Stimulated activated CD8-positive, alpha-beta memory T cell treated with anti-CD3 and anti-CD28 coated beads, Interleukin-4, amount 100 ng/mL, for 24 hours (primary cell): ENCODE measurements at places on chromosomes 3 and 15.

DNA sequence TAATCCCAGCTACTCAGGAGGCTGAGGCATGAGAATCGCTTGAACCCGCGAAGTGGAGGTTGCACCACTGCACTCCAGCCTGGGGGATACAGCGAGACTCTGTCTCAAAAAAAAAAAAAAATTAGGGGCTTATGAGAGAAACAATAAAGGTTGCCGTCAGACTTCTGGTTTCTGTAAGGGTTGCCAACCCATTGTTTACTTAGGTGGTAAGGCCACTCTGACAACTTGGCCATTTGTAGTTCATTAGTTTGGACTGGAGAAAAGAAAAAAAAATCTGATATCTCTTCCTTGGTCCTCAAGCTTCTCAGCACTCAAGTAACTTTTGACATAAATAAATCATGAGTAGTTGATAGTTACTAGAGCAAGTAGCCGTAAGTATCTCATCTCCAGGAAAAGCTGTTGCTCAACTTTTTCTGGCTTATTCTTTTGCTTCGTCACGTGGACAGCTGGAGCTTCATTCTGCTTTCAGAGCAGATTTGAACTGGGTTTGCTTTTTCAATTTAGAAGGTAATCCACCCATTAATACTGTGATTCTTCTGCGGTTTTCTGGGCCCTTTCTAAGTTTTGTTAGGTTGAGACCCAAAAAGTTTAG lies 9.4 kb downstream of the SNX1 start:
- no peak for DNase-seq

DNA sequence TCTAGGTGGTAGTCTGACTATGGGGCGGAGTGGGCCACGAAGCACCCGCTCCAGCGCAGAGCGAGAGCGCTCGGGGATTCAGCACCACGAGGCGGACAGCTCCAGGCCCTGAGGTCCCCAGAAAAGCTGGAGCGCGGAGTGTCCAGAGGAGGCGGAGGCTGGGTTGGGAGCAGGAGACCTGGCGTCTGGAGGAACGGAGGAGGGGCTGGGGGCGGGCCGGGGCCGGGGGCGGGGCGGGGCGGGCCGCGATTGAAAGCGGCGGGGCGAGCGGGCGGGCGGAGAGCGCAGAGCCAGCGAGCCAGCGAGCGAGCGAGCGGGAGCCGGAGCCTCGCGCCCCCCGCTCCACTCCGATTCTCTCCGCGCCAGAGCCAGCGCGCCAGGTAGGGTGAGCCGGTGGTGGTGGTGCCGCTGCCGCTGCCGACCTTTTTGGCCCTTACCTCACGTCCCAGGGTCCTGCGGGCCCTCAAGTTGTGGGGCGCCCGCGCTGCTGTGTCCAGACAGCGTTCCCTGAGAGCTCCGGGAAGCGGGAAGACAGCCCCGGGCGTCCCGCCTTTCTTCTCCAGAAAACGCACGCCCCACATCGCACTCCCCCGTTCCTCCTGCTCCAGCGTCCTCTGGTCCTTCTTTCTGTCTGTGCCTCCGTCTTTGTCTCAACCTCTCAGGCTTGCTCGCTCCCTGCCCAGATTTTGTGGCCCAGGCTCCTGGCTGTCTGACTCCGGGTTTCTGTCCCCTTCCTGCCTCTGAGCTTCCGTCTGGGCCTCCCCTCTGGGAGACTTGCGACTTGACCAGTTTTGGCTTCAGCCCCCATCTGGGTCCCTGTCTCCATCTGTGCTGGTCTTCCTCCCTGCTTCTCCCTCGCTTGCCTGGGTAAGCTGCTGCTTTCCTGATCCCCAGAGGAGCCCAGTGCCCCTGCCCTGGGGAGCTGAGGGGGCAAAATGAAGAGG lies at the start of gene GRM2:
Gene GRM2 (plus strand): TSS at position 281 of the 944 bp plus-strand sequence. CDS start 1,916 bp downstream, outside the sequence.
- DNase-seq = no peak

DNA sequence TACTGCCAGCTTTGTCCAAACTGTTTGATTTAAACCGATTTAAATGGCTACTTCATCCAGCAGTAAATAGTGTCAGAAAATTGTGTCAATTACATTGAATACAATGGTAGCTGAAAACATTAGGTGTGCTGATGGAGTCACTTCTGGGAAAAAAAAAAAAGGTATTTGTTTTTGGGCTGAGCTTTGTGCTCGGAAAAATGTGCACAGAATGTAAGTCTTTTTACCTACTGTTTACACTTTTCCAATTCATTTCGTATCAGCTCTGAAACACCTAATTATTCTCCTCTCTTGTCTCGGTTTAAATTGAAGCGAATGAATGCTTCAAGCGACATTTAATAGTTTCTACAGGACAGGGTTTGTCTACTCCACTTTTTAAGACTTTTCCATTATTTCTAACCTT lies 1078.4 kb downstream of the ROBO1 start:
- DNase-seq = no peak

DNA sequence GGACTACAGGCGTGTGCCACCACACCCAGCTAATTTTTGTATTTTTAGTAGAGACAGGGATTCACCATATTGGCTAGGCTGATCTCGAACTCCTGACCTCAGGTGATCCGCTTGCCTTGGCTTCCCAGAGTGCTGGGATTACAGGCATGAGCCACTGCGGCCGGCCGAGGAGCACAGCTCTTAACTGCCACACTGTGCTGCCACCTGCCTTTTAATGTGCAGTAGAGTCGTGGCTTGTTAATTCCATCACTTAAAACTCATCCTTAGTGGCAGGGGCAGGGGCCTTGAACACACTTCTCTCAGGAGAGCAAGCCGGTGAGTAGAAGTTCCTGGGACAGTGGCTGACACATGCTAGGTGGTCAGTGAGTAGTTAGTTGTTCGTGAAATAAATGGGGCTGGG lies 12.5 kb downstream of the ABCF3 start:
- DNase-seq = no peak

DNA sequence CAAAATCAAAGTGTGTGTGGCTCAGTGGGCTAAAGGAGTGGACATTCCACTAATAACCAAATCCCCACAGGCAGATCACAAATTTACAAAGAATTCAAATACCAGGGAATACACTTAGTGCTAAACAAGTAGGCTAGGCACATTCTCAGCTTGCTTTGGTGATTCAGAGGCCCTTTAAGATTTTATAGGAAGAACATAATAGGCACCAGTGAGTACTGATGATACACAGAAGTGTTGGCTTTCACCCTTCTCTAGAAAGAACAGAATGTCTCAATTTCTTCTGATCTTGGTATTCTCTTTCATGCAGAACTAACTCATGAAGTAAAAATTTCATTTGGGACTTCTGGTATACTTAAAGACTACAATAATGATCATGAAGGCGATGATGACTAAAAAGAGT lies 55.0 kb downstream of the POLR2M start:
- DNase-seq = no peak

- DNase-seq = no peak
Observed at GRCh38 chr3:8983591-8983990, 20.3 kb upstream of the RAD18 start.

- DNase-seq = no peak
Observed at GRCh38 chr3:53510508-53510907, 16.1 kb downstream of the CACNA1D start.

- DNase-seq = no peak
Observed at GRCh38 chr15:64807751-64808222, 17.7 kb downstream of the PIF1 start.

GRCh38 chr3:158384019-158384418 lies 187.0 kb upstream of the MLF1 start:
- DNase-seq = no peak

GRCh38 chr3:197736010-197736490 lies 654 bp downstream of the RUBCN start:
- peak; percentile 32 for DNase-seq

DNA sequence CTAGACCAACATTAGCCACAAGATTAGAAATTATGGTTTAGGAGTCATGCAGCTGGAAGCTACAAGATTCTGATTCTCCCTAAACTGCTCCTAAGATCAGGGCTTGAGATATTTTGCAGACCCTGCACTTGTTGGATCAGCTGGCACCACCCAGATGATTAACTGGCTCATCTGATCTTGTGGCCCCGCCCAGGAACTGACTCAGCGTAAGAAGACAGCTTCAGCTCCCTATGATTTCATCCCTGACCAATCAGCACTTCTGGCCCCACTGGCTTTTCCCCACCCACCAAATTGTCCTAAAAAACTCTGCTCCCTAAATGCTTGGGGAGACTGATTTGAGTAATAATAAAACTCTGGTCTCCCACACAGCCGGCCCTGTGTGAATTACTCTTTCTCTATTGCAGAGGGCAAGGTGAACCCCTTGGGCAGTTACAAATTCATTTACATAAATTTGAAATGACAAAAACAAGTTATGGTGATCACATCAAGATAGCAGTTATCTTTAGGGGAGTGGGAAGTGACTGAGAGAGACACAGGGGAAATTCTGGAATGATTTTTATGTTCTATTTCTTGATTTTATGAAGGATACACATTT lies 76.5 kb downstream of the CD200R1L start:
- DNase-seq = peak; percentile 6

GRCh38 chr15:29289173-29289572 lies 19.6 kb upstream of the NSMCE3 start:
- DNase-seq = no peak

GRCh38 chr3:178005961-178006360 lies 530.3 kb upstream of the KCNMB2 start:
- no peak for DNase-seq

DNA sequence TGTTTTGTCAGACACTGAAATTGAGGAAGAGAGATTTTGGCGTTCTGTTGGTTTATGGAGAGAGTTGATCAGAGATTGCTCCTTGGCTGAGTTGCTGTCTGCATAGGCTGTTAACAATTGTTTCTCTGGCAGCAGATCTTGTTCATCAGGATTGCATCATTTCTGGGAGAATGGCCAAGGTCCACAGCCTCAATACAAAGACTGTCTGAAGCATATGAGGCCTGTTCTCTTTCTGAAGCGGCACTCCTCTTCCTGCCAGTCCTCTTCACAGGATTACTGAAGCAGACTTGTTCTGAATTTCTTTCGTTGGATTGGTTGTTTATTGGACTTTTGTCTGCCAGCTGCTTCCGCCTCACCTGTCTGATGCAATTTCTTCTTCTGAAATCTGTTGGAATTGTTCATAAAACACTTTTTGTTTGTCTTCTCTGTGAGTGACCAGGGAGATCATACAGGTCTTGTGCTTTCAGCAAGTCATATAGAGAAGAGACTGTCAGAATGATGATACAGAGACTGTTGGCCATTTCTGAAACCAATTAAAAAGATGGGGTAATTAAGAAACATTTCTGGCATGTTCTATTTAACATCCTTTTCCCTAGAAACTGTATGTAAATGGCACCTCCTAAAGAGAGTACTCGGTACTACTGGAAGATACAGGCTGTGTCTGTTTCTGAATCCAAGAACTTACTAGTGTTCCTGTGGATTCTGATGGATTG lies 25.5 kb downstream of the SETD5 start:
- no peak for DNase-seq

DNA sequence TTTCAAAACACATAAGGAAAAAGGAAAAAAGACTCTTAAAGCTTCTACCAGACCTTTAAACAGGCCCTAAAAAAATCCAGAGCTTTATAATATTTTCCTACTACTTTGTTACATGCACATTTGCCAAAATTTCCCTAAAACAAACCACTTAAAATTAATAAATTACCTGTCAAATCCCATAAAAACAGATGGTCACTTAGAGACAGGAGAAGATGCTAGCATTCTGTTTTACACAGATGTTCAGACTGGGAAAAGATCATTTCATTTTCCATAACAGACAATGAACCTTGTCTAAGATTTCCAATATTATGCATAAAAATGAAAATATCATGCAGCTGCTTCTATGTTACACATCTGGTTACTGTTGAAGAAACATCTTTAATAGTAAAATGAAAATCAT lies 66.6 kb downstream of the SUCLG2 start:
- no peak for DNase-seq

DNA sequence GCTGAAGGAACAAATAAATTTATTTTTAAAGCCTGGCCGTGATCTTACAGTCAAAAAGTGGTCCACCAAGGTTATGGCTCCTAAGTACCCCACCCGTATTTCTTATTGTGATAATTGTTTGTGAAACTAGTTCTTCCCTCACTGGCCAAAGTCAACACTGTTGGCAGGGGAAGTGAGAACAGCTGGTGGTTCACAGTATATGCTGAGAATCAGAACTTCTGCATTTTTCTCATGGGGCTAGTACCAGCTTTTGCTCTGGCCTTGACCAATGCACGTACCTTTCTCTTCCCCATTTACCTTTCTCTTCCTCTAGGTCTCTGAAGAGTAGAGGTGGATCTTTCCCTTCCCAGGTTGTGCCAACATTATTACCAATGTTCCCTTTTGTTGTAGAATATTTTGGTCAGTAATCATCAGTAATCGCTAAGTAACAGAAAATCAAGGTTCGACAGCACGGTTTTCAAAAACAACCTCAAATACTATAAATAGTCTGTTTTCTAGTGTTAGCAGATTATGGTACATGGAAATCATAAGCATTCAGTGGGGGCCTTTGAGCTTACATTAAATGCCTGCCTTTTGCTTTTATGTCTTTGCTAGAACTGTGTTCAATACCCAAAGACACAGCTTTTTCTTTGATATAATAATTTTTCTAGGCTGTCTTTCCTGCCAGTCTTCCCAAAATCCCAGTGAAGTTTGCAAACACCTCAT lies 268.0 kb downstream of the LPP start:
- DNase-seq = no peak

DNA sequence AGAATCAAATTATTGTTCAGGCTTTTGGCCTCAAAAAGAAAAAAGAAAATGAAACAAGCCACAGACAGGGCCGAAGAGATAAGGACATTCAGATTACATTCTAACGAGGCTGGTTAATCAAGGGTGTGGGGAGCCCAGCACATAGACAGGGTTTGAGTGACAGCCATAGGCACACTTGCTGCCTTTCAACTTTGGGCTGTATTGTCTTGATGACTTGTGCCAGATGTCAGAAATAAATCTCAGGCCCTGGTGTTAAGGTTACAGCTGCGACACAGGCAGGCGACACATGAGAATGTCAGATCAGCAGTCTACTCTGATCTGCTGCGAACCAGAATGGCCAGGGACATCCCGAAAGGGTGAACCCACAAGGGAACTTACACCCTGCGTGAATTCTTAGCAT lies 231.2 kb upstream of the ARRDC4 start:
- DNase-seq = no peak

DNA sequence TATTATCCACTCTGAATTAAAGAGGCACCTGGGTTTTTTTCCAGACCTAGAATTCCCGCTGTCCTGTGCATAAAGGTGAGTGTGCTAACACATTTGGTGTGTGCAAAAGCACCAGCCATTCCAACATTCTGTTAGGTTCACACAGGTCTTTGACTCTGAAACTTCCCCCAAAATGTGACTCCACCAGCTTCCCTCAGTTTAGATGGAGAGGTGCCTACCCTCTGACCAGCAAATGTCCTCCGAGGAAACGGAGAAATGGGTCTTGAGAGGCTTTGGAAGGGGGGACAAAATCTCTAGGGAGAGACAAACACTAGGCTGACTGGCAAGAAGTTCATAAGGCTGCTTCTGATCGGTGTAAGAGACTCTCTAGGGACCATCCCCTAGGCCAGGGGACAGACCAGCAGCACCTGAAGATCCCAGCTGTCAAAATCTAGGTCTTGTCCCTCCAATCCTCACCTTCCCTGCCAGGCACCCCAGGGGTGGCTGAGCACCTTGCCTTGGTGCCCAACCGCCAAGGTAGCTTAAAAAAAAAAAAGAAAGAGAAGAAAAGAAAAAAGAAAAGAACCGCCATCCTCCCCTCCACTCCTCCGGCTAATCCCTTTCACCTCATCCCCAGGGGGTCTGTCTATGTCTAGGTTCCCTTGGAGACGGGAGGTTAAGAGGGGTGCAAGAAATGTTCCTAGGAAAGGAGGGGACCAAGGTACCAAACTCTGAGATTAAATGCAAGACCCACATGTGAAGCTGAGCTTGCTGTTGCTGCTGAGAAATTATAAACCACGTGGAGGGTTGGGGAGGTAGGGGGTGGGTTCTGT lies 2.0 kb upstream of the MECOM start:
- no peak for DNase-seq

GRCh38 chr3:149462051-149462450 lies 12.4 kb upstream of the TM4SF4 start:
- no peak for DNase-seq
